Fibroblast of skin of scalp (primary cell): ENCODE measurements at places on chromosomes 12 and 14.
A peak's percentile ranks its signal among the peaks of the same experiment; 100 is the strongest.

GRCh38 chr12:107458163-107458562, 227.4 kb upstream of the PWP1 start:
- DNase-seq = no peak

GRCh38 chr14:63777024-63777423, 49.2 kb upstream of the SGPP1 start:
- peak; percentile 71 for DNase-seq

DNA sequence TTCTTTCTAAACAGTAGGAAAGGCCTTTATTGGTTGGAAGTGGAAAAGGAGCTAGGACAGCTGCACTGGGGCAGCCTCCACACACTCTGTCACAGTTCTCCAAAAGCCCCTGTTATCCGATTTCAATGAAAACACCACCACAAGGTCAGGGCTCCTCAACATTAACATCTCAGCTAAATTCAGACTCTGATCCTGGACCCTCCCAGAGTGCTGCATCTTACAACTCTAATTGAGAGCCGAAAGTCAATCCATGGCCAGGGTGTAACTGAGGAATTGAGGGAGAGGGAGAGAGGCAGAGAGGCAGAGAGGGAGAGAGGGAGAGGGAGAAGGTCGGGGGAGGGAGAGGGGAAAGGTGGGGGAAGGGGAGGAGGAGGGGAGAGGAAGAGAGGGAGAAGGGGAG, 32.1 kb downstream of the DICER1 start:
- DNase-seq = no peak

- no peak for DNase-seq
These were observed 31.5 kb downstream of the SYNDIG1L start for GRCh38 chr14:74394549-74394948.

- DNase-seq = no peak
These were observed 57.7 kb upstream of the SAV1 start for GRCh38 chr14:50725761-50726160.

DNA sequence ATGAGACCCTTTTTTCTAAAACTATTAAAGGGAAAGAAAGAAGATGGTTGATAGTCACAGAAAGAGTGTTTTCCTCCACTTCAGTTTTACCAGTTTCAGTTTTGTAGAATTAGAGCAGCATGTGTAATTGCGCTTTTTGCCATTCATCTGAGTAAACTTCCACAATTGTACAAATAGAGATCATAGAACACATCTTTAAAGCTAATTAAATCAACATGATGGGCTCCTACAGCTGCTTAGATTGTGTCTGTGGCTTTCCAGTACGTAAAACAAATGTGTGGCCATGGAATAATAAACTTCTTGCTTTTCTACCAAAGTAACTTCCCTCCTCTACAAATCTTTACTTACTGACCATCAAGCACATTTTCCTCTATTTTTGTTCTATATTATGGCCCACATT, 84.2 kb upstream of the LRIG3 start:
- no peak for DNase-seq

DNA sequence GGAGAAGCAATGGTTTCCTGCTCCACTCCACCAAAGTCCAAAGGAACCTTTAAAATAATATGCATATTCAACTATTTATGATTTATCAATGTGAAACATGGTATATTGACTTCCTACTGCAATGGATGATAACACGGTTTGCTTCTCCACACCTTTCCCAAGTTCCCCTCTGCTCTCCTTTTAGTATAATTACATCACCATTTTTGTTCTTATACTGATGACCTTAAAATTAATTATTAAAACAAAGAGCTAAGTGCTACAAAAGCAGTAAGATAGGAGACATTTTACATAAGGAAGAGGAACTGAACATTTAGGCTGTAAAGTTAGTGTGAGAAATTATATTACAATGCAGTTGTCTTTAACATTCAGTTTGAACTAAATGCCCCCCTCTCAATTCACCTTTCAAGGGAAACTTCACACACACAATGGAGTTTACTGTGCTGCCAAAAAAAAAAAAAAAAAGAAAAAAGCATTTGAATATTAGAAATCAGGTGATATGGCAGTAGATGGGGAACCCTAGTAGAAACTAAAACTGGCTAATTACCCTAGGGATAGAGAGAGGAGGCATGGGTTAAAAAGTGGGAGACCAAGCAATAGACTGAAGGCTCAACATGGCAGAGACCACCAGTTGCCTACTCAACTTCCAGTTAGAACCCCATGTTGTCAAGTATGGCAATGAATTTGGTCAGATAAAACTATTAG, 37.1 kb upstream of the STK38L start:
- no peak for DNase-seq

GRCh38 chr12:48121522-48121921, 2.4 kb downstream of the PFKM start:
- no peak for DNase-seq

- DNase-seq = no peak
These were observed 124.2 kb upstream of the PLEKHA5 start for GRCh38 chr12:19005257-19005801.

- no peak for DNase-seq
These were observed 38.0 kb upstream of the NID2 start for GRCh38 chr14:52106840-52107239.

GRCh38 chr12:121580959-121581685, at the start of gene KDM2B:
Gene KDM2B, minus strand, starts transcription at chr12:121581023. Its CDS starts 112 bp downstream, at chr12:121580911.
- peak; percentile 14 for DNase-seq

DNA sequence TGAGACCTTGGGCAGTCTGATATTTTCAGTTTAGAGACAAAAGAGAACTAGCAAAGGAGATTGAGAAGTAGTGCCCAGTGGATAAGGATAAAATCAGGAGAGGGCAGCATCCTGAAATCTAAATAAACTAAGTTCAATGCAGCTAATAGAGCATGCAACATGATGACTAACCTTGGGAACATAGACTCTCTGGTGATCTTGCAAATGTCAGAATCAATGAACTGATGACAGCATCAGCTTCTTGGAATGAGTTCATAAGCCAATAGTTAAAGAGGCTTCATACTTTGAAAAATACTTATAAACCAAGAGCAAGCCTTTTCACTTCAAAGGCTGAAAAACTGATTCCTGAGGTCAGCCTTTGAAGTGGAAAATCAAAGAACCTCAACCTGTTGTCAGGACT, 8.2 kb downstream of the TAS2R19 start:
- DNase-seq = peak; percentile 2

GRCh38 chr14:21917699-21918436, 244.2 kb upstream of the OR4E1 start:
- peak; percentile 30 for DNase-seq

GRCh38 chr14:20732477-20732876, 13.2 kb upstream of the EDDM3A start:
- DNase-seq = no peak
